Activated T-cell treated with anti-CD3 and anti-CD28 coated beads, Interleukin-2, amount 50 U/mL, for 4 hours (primary cell): ENCODE measurements at places on chromosomes 3 and 15. TPM values are rescaled to one million over a fixed set of nuclear protein-coding genes. Genes with fewer than 3 reads are reported as not detected.

- DNase-seq = no peak
Measured at GRCh38 chr15:70166506-70167087, 68.9 kb upstream of the TLE3 start.

Gene ATP13A5
- not detected for total RNA-seq

GRCh38 chr3:81045976-81046375 lies 715.5 kb downstream of the GBE1 start:
- DNase-seq = no peak

Gene FBXW12
- not detected for total RNA-seq

DNA sequence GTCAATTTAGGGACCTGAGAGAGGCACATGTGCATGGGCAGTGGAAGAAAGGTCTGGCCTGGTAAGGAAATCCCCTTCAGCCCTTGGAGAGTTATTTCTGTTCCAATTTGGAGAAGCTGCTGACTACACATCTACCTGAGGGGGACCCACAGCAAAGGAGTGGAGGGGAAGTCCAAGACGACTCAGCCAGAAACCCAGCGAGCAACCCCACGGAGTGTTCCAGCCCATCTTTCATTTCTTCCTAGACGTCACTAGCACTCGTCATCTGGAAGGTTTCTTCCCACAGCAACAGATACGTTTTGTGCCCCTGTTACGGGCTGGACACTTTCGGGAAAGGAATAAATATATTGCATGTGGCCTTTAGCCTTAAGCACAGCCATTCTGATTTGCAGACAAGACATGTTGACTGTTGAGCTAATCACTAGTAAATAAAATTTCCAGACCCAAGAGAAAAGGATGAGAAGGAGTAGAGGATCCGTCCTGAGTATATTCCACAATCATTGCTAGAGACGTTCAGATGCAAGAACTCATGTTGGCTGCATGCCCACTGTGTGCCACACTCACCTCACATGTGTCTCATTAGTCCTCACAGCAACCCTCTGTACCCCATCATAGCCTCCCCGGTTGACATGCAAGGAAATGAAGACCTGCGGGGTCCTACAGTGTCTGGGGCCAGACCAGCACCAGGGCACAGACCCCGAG lies 7.8 kb upstream of the FAM174B start:
- DNase-seq = no peak

DNA sequence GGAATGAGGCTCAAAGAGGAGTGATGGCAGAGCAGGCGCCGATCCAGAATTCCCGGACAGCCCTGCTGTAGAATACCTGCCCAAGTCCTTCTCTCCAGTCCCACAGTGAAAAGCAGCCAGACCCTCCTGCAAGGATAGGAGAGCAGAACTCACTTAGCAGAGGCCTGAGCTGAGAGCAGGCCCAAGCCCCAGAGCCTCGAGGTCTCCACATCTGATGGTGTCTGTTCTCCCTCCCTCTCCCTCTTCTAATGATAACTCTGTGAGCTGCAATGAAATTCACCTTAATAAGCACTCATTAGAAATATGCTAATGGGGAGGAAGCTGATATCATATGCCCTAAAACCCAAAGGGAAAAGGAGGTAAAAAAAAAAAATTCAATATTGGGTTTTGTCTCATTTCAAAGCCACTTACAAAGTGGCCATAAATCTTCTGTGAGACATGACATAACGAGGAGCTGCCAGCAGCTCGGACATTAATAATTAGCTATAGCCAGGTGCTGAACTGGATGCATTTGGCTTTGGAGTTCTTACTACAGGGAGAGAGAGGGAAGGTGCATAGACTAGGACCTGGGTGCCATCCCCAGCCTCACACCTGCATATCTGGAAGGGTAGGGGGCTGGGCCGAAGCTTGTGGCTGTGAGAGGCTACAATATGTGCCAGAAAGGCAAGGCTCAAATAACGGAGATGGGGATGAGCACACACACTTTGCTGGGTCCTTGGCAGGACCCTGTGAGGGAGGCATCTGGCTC lies 108.4 kb downstream of the MEGF11 start:
- no peak for DNase-seq

GRCh38 chr3:112681822-112682325 lies 40.9 kb upstream of the CCDC80 start:
- no peak for DNase-seq

DNA sequence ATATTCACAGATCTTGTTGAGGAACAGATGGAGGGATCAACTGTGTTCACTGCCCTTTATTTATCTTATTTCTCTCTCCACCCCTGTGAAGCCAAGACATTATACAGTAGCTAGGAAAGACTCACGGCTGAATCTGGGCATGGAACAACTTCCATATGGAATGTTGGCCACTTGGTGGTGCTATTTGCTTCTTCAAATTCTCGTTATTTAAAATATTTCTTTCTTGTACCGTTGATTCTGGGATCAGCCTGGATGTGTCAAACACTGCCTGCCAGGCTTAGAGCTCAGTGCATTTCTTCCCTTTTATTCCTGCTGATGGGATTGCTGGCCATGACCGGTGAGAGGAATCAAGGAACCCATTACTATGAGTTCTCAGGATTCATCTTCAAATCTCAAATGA lies 17.5 kb upstream of the GASK1A start:
- peak; percentile 10 for DNase-seq

Gene MESP2
- total RNA-seq = not detected

GRCh38 chr3:177711637-177712036 lies 514.4 kb upstream of the TBL1XR1 start:
- DNase-seq = no peak

DNA sequence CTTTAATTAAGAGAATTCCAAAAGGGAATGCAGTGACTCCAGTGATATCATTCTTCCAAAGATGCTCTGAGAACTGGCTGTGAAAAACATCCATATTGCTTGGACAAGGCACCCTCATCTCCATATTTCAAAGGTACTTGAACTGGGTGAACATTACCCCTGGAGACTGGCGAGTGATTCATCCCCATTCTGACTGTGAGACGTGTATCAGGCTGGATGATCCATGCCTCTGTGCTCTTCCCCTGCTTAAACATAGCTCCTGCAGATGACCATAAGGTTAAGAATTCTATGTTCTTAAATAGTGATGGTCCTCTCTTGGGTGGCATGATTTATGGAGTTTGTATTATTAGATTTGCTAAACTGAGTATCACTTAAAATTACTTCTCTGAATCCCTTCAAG lies 137.8 kb downstream of the GABRB3 start:
- DNase-seq = no peak

DNA sequence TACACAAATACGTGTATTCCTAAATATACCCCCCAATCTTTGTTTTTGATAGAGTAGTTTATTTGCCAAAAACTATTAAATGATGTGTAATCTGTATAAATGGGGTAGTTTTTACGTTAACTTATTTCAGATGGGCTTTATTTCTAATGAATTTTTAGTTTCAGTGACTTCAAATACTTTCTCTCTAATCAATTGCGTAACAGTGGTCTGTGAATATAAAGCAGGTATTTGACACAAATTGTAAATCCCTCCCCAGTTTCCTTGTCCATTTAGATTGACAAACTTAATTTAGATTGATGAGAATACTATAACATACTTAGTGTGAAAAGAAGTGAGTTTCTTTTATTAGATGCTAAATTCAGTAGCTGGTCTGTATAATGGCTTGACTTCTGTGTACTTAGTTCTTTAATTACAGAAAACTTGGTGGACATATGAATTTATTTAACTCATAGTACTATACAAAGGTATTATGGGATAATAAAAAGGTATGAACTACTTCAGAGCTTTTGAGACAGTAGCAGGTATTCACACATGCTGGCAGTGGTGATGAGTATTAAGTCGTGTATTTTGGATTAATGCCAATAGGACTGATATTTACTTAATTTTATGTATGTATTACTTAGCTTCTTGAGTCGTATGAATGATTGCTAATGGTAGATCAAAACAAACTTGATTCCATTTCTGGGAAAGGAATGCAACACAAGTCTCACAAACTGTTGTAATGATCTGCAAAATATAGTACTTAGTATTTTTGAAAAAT lies 81.6 kb downstream of the STT3B start:
- DNase-seq = no peak

Gene SEMA3B
- 0.35 TPM for total RNA-seq

GRCh38 chr3:17047162-17047561 lies 162.4 kb downstream of the PLCL2 start:
- no peak for DNase-seq

DNA sequence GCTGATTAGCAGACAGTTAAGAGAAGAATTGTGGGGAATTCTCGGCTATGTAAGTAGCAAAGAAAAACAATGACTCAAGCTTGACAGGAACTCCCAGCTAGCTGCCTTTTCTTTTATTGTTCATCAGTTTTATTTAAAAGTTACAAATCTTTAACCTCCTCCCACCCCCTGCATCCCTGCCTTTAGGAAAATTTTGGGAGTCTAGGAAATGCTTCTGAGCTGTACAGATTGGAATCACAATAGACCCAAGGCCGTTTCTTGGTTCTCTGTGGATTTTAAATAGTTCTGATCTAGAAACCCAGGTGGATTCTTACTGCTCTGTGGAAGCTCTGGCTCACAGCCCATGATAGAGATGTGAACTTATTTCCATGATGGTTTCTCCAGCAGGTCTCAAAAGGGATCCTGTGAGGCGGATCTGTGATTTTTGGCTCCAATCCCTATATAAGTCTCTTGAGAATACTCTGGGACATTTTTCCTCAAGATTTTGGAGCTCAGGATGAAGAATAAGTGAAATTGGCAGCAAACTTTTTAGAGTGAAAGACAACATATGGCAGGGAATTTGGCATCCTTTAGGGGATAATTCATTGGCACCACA lies 312.3 kb downstream of the EPHA3 start:
- DNase-seq = no peak

GRCh38 chr3:82093641-82094040 lies 332.2 kb upstream of the GBE1 start:
- DNase-seq = no peak

DNA sequence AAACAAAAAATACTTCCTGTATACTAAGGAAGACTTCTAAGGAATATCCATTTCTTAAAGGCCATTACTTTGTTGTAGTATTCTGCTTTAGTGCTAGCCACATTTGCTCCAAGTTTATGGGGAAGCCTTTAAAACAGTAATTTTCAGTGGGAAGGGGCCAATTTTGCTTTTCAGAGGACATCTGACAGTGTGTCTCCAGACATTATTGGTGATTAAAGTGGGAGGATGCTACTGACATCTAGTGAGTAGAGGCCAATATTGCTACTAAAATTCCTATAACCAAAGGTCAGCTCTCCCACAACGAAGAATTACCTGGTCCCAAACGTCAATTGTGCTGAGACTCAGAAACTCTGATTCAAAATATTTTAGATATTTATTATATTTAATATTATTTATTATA lies 24.8 kb downstream of the SLC28A2 start:
- DNase-seq = no peak

- no peak for DNase-seq
Measured at GRCh38 chr3:85586018-85586417, 627.2 kb downstream of the CADM2 start.

Gene CYP1A2
- total RNA-seq = not detected

GRCh38 chr15:92780843-92781242 lies 119.3 kb upstream of the CHD2 start:
- DNase-seq = no peak

Gene A4GNT
- total RNA-seq = not detected

- DNase-seq = no peak
Measured at GRCh38 chr3:38657369-38657768, 7.9 kb upstream of the SCN5A start.

DNA sequence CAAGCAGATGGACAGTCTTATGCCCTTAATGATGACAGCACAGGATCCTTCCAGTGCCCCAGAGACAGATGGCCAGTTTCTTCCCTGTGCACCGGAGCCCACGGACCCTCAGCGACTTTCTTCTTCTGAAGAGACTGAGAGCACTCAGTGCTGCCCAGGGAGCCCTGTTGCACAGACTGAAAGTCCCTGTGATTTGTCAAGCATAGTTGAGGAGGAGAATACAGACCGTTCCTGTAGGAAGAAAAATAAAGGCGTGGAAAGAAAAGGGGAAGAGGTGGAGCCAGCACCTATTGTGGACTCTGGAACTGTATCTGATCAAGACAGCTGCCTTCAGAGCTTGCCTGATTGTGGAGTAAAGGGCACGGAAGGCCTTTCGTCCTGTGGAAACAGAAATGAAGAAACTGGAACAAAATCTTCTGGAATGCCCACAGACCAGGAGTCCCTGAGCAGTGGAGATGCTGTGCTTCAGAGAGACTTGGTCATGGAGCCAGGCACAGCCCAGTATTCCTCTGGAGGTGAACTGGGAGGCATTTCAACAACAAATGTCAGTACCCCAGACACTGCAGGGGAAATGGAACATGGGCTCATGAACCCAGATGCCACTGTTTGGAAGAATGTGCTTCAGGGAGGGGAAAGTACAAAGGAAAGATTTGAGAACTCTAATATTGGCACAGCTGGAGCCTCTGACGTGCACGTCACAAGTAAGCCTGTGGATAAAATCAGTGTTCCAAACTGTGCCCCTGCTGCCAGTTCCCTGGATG lies 198.7 kb downstream of the AKAP13 start:
- no peak for DNase-seq
